ENCODE measurements at places on chromosomes 5 and 9.

DNA sequence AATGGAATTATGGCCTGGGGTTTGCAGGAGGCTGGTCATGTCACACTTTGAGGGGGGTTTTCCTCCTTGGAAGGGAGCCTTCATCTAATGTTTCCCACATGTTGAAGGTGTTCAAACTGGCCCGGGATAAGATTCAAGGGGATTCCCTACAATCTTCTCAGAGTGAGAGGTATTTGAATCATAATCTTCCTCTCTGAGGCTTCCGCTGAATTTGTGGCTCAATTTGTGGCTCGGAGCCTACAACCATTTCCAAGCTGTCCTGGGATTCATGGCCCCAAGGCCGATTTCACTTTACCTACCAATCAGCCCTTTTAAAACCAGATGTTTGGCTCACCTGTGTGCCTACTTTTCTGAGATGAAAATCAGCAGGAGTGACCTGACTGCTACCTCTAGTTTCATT, 3.9 kb downstream of the TNC start:
- DNase-seq = no peak

GRCh38 chr9:26559506-26559905, 333.1 kb downstream of the CAAP1 start:
- no peak for DNase-seq

DNA sequence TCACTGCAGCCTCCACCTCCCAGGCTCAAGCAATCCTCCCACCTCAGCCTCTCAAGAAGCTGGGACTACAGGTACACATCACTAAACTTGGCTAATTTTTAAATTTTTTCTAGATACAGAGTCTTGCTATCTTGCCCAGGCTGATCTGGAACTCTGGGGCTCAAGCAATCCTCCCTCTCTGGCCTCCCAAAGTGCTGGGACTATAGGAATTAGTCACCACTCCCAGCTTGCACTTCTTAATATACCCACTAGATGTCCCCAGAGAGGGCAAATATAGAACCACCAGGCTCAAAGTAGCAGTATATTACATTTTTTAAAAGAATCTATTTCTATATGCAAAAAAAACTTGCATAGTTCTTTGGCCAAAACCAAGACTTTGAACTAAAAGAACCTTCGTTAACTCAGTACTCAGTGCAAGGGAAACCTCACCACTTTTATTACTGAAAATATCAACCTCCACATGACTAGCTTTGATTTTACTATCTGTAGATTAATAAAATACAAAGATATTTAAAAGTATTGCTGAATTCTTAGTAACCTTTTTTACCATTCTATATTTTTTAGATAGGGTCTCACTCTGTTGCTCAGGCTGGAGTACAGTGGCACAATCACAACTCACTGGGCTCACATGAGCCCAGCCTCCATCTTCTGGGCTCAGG, 25.8 kb upstream of the HSD17B3 start:
- DNase-seq = peak; percentile 46

DNA sequence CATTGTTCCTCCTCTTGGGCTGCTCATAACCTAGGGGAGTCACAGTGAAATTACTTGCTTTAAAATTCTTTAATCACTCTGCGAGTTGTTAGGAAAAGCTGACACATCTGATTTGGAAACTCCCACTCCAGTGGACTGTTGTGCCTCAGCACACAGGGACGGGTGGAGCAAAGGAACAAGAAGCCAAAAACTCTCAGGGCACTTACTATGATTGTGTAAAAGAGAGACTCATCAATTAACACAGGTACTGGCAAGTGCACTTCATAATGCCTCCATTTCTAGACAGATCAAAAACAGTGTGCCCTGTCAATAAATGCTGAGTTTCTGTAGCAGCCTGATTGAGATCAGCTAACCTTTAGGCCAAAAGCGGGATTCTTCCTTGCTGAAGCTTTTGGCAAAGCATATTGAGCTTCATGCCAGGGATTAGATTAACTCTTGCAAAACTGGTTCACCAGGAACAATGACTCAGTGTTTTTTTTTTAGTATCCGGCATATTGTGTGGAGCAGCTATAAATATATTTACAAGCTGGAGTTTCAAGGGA, 55.9 kb downstream of the TMC1 start:
- no peak for DNase-seq

DNA sequence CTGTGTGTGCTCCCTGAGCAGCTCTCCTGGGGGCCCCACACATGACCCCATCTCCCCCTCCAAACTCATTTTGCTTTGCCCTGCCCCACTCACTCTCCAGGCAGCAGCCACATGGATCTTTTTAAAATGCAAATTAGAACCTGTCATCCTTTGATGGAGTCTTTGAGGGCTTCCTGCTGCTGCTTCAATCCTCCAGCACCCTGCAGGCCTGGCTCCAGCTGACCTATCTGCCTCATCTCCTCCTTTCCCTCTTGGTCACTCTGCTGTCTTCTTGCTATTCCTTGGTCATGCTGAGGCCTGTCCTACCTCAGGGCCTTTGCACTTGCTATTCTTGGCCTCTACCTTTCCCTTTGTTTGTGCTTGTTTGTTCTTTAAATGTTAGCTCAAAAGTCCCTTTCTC, 17.9 kb downstream of the NDST1 start:
- no peak for DNase-seq
